ENCODE measurements at places on chromosomes 6 and 20.

- no peak for DNase-seq
Measured at GRCh38 chr6:53833155-53833554, 38.4 kb downstream of the LRRC1 start.

DNA sequence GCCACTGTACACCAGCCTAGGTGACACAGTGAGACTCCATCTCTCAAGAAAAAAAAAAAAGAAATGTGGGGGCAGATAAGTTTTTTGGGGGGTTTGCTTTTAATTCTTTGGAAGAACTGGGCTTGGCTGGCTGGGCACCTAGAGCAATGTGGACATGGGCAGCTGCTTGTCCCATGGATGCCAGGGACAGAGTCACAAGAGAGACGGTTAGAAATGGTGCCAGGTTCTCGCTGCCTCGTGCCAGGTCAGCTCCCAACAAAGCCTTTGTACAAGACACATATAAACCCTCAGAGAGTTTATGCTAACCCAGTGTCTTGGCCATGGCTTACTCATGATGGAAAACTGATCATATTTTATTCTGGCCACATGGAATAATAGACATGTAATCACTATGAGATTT lies 76.2 kb upstream of the ESR1 start:
- DNase-seq, result no peak

GRCh38 chr20:37152284-37152683 lies 26.8 kb upstream of the RPN2 start:
- no peak for DNase-seq

- DNase-seq, result no peak
Measured at GRCh38 chr6:106939208-106939607, 35.3 kb downstream of the CD24 start.

DNA sequence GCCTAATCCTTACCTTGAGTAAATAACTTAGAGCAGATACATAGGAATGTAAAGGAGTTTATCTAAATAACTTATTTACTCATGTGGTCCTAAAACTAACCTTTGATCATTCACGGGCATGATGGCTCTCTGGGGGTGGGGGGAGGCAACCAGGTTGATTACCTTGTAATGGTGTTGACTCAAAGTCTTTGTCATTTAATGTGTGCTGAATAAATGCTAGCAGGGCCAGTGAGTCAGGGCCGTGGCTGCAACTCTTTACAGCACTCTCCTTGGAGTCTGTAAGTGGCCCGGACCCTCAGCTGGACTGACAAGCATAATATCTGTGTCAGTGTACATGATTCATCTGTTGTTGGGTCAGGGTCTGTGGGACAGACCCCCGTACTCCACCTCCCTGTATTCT lies 203.0 kb downstream of the EPM2A start:
- no peak for DNase-seq

GRCh38 chr6:151374036-151374683 lies 17.2 kb downstream of the ZBTB2 start:
- no peak for DNase-seq

GRCh38 chr6:14371530-14371929 lies 254.0 kb downstream of the CD83 start:
- DNase-seq, result no peak

GRCh38 chr6:792662-793061 lies 99.7 kb upstream of the EXOC2 start:
- no peak for DNase-seq

- DNase-seq, result no peak
Measured at GRCh38 chr6:389622-390021, 1.9 kb upstream of the IRF4 start.

DNA sequence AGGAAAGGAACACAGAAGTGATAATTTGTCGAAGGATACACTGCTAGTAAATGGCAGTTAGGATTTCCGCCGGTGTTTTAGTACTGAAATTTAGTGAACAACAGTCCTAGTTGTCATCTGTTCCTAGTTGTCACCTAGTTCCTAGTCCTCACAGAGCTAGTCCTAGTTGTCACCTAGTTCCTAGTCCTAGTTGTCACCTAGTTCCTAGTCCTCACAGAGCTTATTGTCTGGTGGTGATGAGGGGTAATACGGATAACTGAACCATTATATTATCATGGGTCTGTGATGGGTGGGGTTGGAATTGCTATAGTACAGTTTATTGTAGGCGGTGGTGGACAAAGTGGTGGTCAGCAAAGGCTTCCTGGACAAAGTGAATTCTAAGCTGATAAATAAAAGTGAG lies 1.8 kb downstream of the SNRNP48 start:
- DNase-seq, result no peak

GRCh38 chr20:40431112-40431511 lies 257.9 kb downstream of the MAFB start:
- DNase-seq, result no peak

DNA sequence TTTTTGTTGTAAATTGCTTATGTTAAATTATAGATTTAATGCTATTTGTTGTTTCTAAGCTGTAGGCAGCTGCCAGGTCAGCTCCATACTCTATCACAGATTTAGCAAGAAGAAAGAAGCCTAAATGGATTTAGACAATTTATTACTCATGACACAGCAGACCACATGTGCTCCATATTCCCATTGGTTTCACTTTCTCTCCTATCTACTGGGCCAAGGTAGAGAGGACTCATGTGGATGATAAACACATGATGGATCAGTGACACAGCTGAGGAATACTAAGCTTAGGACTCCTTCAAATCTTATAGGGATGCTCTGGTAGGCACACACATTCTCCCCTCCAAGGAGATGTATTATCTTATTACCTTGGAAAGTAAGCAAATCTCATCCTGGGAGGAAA lies 553.0 kb upstream of the ADGRB3 start:
- DNase-seq, result no peak

GRCh38 chr6:3353939-3354338 lies 95.2 kb downstream of the PSMG4 start:
- DNase-seq, result no peak

DNA sequence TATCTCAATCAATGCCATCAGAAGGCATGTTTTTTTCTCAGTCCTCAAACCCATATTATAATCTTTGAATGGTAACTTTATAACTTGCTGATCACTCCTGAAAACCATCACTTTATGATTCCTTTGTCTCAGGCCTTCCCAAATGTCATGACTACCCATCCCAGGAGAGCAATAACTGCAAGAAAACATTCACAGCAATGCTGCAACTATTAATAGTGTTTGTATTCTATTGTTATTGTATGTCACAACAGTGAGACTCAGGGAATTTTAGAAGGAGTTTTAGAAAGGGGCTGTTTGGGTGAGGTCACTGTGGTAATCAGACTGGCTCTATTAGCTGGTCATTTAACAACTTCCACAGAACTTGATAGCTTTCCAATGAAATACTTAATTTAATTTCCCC lies 301.4 kb upstream of the TBX18 start:
- no peak for DNase-seq

GRCh38 chr6:33314515-33314942 lies 651 bp upstream of the TAPBP start:
- no peak for DNase-seq

GRCh38 chr6:132133736-132134445 lies 182.7 kb upstream of the CCN2 start:
- no peak for DNase-seq

DNA sequence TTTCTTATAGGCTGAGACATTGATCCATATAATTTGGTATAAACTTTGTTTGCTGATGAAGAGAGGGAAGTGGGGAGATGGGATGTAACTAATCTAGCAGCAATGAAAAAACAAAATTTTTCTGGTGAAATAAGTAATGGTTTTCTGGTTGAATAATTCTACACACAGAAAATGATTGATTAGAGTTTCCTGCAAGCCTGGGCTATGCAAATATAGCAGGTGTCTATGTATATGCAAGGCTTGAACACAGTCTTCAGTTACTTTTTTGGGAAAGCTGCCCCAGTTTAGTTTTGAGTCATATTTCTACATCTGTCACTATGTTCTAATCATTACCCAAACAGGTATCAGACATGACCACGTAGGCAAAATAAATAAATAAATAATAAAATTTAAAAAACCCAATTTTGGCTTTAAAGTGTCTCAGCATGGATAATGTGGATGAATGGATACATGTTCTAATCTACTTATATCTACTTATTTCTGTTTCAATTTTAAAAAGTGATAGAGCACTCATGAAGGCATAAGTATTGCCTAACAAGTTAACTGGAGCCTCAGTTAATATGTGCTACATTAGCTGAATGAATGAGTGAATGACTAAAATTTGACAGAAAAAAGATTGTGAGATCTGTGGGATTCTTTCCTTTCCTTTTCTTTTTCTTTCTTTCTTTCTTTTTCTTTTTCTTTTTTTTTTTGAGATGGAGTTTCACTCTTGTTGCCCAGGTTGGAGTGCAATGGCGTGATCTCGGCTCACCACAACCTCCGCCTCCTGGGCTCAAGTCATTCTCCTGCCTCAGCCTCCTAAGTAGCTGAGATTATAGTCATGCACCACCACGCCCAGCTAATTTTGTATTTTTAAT lies 37.2 kb upstream of the TFB1M start:
- no peak for DNase-seq

DNA sequence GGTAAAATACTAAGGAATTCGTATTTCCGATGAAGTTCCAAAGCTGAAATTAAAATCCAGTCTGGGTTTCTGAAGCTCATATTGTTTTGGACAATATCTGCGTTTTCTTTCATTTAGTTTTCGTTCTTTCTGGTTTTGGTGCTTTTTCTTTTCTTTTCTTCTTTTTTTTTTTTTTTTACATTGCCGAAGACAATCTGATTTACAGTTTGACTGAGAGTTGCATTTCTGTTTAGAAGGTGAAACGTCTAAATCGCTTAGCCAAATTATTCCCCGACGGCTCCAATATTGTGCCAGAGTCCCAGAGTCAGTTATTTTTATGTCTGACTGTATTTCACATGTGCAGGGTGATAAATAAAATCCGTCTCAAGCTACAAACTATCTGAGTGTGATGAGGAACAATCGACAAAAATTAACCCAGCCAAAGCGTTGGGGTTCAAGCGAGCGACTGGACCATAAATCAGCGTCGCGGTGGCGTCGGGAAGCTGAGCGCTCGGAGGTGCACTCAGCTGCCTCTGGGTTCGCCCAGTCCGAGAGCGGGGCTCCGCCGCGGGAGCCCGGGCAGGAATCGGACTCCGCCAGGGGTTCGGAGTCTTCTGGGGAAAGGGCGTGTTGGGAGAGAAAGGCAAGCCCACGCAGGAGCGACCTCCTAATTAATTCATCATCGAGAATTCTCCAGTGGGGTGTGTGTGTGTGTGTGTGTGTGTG lies 8.2 kb upstream of the TBX18 start:
- DNase-seq, result no peak

- no peak for DNase-seq
Measured at GRCh38 chr20:11332381-11332780, 585.3 kb upstream of the BTBD3 start.

GRCh38 chr6:32922083-32922482 lies 18.7 kb downstream of the HLA-DMB start:
- no peak for DNase-seq

DNA sequence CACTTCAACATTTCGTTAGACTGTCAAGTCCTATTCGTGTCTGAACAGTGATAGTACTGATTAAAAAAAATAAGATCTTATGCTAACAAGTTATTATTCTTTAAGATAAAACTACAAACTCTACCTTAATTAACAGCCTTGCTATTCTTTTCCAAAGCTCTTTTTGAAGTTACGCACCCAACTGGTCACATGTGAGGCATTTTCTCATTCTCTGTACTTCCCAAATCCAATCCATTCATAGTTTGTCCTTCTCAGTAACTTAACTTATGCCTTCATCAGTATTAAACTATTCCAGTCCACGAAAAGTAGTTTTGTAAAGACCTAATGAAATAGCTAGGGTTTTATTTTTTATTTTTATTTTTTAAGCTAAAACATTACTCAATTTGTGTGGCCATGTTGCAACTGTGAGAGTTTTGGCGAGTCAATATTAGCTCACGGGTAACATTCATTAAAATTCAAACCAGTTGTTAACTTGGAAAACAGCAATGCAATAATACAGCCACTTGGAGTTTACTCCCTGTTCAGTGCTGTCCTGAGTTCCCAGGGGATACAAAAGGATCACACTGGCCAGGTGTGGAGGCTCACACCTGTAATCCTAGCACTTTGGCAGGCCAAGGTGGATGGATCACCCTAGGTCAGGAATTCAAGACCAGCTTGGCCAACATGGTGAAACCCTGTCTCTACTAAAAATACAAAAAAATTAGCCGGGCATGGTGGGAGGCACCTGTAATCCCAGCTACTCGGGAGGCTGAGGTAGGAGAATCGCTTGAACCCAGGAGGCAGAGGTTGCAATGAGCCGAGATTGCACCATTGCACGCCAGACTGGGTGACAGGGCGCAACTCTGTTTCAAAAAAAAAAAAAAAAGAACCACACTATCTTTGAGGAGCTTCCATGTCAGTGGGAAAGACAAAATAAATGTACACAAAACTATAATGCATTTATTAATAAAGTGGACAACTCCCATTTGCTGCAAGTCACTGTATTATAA lies 27.9 kb upstream of the EEF1A1 start:
- DNase-seq, result no peak

DNA sequence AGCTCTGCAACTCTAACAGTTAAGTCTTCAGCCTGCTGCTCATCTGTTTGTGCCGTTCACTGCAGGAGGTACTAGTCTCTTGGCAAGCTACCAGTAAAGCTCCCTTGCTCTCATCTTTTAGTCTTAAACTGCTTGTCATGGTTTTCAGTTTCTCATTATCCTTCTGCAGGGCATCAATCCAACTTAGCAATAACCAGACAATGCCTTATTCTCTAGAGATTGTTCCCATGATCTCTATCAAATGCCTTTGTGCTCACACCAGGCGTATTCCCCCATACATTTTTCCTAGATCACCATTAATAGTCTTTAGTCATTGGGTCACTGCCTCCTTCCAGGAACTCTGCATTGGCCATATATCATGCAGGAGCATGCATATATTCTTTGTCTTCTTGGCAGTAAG lies 171.3 kb downstream of the GRM1 start:
- no peak for DNase-seq

DNA sequence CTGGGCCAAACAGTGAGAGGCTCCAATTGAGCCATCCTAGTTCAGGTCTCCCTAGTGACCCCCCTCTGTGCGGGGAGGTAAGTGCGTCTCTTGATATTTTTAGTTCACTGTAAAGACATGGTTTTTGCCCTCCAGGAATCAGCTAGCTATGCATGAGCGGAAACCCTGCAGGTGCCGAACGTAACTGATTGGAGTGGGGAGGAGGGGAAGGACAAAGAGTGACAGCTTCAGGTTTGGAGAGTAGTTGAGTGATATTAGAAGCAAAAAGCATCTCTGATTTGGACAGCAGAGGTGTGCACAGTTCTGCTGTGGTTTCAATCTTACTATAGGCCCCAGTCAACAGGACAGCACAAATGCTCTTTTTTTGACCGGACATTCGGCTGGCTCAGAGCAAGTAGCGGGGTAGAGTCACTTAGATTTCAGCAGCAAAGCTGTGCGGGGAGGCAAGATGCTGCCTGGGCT lies 31.8 kb downstream of the TBC1D7 start:
- no peak for DNase-seq

Measured in epithelial cell of prostate (primary cell).